ENCODE measurements at places on chromosomes 1 and 21. TPM values are rescaled to one million over a fixed set of nuclear protein-coding genes. Genes with fewer than 3 reads are reported as not detected.

- no peak for DNase-seq
These were observed 12.2 kb downstream of the OLFML2B start for GRCh38 chr1:162011337-162012012.

- DNase-seq: no peak
These were observed 17.7 kb upstream of the PADI2 start for GRCh38 chr1:17136936-17137335.

DNA sequence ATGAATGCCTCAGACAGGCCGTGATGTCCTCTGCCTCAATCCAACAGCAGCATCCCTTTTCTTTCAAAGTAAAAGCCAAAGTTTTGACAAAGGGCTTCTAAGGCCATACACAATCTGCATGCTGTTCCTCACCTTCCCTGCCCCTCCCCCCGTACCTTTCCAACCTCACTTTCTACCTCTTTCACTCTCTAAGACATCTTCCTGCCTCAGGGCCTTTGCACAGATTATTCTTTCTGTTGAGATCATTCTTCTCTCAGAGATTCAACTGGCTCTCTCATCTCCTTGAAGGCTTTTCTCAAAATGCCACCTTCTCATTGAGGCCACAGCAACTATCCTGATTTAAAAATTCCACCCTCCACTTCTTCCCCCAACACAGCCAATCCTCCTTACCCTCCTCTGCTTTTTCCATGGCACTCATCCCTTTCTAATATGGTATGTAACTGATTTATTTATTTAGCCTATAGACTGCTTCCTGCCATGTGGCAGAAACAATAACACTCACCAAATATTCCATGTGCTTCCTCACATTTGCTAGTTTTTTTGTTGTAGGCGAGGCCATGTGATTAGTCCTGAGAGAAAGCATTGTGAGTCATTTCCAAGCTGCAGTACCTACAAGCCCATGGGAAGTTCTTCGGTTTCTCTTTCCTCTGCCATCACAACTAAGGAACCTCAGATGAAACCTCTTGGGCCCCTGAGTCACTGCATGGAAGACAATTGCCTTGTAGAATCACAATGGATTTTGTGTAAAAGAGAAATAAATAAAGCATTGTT is 58.7 kb upstream of the GADD45A start:
- no peak for DNase-seq

GRCh38 chr21:45011426-45011825 is 63.0 kb upstream of the ADARB1 start:
- no peak for DNase-seq

- no peak for DNase-seq
These were observed 1.2 kb downstream of the PIGP start for GRCh38 chr21:37071561-37072273.

DNA sequence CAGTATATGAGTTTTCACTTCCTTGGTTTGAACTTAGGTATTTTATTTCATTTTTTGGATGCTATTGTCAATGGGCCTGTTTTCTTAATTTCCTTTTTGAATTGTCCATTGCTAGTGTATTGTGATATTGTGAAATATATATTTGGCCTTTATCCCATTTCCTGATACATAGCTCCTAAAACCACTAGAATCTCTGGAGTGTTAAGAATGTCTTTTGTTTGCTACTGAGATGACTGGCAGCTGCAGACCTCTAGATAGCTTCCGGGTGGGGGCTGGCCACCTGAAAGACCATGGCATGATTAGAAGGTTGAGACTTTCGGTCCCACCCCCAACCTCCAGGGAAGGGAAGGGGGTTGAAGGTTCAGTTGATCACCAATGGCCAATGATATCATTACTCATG is 245.4 kb downstream of the KCNJ6 start:
- DNase-seq: no peak

DNA sequence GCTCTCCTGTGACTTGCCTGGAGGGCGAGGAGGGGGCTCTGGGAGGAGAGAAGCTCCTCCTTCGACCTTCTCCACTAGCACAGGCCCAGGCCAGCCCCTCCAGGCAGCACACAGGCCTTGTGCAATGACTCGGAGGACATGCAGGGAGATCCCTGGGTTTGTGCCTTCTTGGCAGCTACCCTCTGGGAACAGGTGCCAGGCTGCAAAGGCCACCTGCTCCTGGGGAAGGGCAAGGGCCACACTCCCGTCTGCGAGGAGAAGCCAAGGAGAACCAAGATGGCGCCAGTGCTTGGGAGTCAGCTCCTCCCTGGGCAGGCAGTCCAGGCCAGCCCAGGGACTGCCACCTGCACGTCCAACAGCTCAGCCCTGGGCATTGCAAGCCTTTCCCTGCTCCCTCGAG is 15.3 kb downstream of the CASZ1 start:
- DNase-seq: no peak

GRCh38 chr21:46509741-46510502 is 51.2 kb downstream of the DIP2A start:
- no peak for DNase-seq

- no peak for DNase-seq
These were observed 1.8 kb downstream of the TAS1R3 start for GRCh38 chr1:1332774-1333480.

DNA sequence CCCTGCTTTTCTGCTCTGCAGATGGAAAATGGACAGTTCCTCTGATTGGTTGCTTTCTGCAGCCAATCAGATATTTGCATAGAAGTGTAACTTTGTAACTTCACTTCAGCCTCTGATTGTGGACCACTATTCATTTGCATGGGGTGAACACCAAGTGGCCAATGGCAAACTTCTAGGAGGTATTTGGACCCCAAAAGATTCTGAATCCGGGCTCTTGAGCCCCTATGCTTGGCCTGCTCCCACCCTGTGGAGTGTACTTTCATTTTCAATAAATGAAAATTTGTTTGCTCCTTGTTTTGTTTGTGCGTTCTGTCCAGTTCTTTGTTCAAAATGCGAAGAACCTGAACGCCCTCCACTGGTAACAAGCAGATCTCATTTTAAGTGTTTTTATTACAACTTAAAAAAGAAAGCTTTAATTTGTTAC is 6.4 kb upstream of the GSTM4 start:
- DNase-seq: no peak

DNA sequence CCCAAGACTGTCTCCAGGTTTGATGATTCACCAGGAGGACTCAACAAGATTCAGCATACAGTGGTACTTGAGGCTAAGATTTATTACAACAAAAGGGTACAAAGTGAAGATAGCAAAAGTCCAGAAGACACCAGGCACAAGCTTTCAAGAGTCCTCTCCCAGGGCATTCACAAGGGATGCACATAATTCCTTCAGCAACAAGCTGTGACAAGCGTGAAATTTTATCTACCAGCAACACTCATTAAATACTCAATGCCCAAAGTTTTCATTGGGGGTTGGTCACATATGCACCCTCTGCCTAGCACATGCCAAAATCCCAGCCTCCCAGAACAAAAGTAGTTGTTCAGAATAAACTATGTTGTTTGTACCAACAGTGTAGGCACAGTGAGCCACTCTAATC is 62.3 kb downstream of the PRKACB start:
- DNase-seq: no peak

The OR2AK2 gene
- not detected for total RNA-seq

GRCh38 chr1:186757851-186758250 is 70.9 kb upstream of the PLA2G4A start:
- DNase-seq: no peak

DNA sequence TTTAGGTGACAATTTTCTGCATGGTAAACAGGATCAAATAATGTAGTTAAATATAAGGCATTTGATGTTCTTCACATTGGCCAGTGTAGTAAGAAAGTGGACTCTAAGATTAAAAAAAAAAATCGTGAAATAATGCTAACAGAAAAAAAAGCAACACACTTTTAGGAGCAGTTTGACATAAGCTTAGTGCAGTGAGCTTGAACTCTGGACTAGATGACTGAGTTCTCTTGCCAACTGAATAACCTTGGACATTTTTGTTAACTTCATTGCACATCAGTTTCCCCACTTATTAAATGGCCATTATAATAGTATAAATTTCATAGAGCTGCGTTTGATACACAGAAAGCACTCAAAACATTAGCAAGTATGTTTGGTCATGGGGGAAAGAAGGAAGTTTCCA is 649.3 kb upstream of the ADGRL4 start:
- no peak for DNase-seq

The ADAMTS5 gene
- not detected for total RNA-seq

- no peak for DNase-seq
These were observed 15.0 kb downstream of the RHBG start for GRCh38 chr1:156384007-156384406.

- DNase-seq: no peak
These were observed 3.3 kb upstream of the UTP11 start for GRCh38 chr1:38009088-38009840.

The SPRR5 gene
- not detected for total RNA-seq

DNA sequence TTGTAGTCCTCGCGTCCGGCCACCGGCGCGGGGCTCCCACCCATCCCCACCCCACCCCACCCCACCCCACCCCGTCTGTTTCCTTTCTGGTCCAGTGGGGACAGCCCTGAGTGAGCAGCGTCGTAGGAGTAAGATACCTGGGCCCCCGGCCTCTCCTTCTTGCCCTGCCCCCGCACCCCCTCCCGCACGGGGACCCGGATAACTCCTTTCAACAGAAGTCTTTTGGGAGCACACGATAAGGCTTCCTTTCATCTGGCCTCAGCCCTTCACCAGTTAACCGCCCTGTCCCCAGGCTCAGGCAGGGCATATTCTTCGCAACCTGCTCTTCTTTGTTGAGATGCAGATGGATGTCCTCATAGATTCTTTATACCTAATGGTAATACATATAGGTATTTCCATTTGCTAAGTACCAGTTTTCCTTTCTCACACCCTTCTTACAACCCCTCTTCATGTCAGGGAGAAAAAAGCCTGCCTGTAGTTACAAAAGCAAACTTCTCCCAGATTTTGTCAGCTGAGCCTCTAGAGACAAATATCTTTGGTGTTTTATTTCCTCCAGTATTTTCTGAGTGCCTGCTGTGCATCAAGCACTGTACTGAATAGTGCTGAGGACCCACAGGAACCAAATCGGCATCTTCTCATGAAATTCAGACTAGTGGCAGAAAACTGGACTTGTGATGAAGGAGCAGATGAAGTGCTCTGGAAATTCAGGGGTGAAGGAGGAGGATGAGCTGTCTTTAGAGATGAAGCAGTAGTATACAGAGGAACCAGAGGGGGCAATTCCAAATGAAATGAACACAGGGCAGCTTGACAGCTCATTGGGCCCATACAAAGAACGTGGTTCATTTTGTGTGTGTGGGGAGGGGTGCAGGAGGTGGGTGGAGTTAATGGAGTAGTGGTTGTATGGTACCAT is 33.6 kb downstream of the SLC2A1 start:
- no peak for DNase-seq

The IRF6 gene
- 0.10 TPM for total RNA-seq

The CDKN2C gene
- 8.5 TPM for total RNA-seq
